ENCODE measurements at places on chromosomes 11 and 22.

- DNase-seq: no peak
Measured at GRCh38 chr11:60774726-60775125, 10.4 kb upstream of the MS4A10 start.

GRCh38 chr22:46001046-46001425 lies 24.1 kb upstream of the WNT7B start:
- no peak for DNase-seq

DNA sequence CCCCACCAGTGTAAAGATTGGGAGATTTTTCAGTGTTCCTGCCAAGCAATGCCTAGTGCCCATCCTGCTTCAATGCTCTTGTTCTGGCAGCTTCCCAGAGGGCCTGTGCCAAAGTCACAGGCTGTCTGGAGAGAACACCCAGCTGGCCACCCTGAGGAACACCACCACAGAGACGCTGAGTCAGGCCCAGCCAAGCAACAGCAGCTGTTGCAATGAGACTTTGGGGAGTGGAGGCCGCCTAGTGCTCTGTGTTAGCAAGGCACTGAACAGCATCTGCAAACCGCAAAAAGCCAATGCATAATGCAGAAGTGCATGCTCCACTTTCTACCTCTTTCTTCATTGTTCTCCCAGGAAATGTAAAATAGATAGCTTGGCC lies 168.1 kb downstream of the NXPE2 start:
- no peak for DNase-seq

GRCh38 chr22:45462034-45462655 lies 40.5 kb upstream of the FBLN1 start:
- DNase-seq: no peak

GRCh38 chr11:95078526-95078925 lies 11.1 kb upstream of the ENDOD1 start:
- DNase-seq: no peak

DNA sequence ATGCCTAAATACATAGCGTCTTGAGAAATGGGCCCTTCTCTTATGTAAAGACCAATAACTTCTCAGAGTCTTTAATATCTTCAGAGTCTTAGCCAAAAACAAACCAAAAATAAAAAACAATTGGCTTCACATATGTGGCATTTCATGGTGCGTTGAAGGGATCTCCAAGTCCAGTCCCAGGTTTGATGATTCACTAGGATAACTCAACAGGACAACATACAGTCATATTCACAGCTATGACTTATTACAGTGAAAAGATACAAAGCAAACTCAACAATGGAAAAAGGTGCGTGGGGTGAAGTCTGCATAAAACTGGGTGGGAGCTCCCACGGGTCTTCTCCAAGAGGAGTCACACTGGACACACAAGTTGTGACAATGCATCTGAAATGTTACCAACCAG lies 12.6 kb downstream of the SYTL2 start:
- DNase-seq: no peak

- DNase-seq: no peak
Measured at GRCh38 chr11:94588366-94588942, 21.3 kb downstream of the PIWIL4 start.

DNA sequence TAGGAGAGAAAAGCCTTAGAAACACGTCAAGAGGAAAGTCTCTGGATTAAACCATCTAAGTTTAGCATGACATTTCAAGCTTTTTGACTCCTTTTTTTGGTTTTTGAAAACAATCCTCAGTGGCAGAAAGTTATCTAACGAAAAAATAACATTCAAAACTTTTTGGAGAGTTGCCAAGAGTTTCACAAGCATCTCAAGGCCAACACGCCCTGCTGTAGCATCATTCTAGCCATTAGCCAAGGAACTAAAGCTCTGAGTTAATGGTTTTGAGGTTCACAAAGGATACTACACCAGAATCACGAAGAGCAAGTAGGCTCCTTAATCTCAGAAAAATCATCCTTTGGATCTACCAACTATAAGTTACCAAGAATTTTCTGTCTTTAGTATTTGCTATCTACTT lies 94.8 kb downstream of the PICALM start:
- no peak for DNase-seq

- DNase-seq: no peak
Measured at GRCh38 chr22:24389680-24390079, 37.7 kb upstream of the ADORA2A start.

- no peak for DNase-seq
Measured at GRCh38 chr11:773830-774229, 3.5 kb downstream of the GATD1 start.

DNA sequence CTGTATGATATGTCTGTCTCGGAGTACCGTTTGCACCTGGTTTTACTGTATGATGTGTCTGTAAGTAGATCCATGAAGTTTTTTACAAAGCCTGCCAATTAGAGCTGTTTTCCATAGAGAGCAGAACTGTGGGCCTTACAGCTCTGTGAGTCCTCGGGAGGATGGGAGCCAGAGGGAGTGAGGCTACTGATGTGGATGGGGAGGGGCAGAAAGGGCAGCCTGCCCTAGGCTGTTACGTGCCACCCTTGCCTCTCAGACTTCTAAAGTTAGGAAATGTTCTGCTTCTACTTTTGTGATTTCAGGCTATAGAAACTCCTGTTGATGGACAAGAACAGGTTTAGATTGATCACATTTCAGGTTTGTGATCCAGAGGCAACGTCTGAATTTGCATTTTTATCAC lies 105.2 kb downstream of the PPP6R3 start:
- no peak for DNase-seq

DNA sequence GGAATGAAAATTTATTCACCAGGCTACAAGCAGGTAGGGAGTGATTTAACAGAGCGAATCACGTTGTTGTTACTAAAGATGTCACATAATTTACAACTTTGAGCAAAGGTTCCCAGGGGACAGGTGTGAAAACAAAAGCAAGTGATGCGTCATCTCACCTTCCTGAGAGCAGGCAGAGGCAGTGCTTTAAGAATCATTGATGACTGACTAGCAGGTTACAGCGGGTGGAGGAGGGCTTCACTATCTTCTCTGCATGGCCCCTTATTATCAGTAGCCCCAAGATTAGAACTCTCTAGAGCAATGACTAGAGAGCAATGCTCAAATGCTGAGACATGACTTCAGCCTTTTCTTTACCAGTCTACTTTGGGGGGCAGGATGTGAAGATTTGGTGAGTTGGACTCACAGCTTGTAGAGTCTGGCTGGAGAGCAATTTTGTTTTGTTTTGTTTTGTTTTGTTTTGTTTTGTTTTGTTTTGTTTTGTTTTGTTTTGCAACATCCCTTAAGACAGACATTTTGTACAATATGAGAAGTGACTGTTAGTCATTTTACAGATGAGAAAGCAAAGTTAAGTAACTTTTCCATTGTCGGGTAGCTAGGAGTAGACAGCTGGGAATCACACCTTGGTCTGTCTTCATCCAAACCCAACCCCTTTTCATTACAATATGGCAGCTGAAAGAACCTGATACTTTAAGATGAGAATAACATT lies 84.8 kb downstream of the SLC1A2 start:
- DNase-seq: no peak
